PC-9 (cell line): ENCODE measurements at places on chromosomes 1 and 21. TPM values are rescaled to one million over a fixed set of nuclear protein-coding genes. Genes with fewer than 3 reads are reported as not detected.

Gene TNFRSF9
- total RNA-seq: 0.70 and 1.3 TPM in 2 replicates

Gene PROX1
- total RNA-seq: not detected in 2 replicates

Gene ETV3L
- not detected in 2 replicates for total RNA-seq

Gene FMO2
- total RNA-seq: not detected in 2 replicates

Gene OLFML2B
- total RNA-seq: 0.50 TPM in 1 of 2 replicates, not detected in the other

Gene ZBTB48
- total RNA-seq: 17.2 and 25.5 TPM in 2 replicates

Gene FMO5
- 1.1 and 1.3 TPM in 2 replicates for total RNA-seq

Gene S1PR1
- total RNA-seq: 0.15 and 0.68 TPM in 2 replicates

Gene HES2
- 2.1 and 4.2 TPM in 2 replicates for total RNA-seq

Gene NBPF26
- 28.2 and 28.4 TPM in 2 replicates for total RNA-seq

Gene FOXJ3
- total RNA-seq: 46.7 and 60.4 TPM in 2 replicates

Gene ROR1
- total RNA-seq: 16.0 and 19.0 TPM in 2 replicates

Gene HSD11B1
- not detected in 2 replicates for total RNA-seq

Gene HCRTR1
- not detected in 2 replicates for total RNA-seq

Gene RNF186
- total RNA-seq: not detected in 2 replicates

Gene CYP4Z1
- not detected in 2 replicates for total RNA-seq

Gene CXADR
- 12.7 and 21.7 TPM in 2 replicates for total RNA-seq

Gene EXTL1
- 0.13 and 0.63 TPM in 2 replicates for total RNA-seq

Gene TCHH
- total RNA-seq: 0.04 TPM in 1 of 2 replicates, not detected in the other

Gene TNFRSF1B
- total RNA-seq: 2.7 and 3.3 TPM in 2 replicates

Gene INSRR
- total RNA-seq: not detected in 2 replicates

Gene AADACL4
- total RNA-seq: not detected in 2 replicates

Gene TTC39A
- 7.3 and 10.4 TPM in 2 replicates for total RNA-seq

Gene UTP11
- 21.8 and 36.4 TPM in 2 replicates for total RNA-seq

Gene SH3BGR
- 3.3 and 4.5 TPM in 2 replicates for total RNA-seq

Gene TSTD1
- total RNA-seq: 51.4 and 70.8 TPM in 2 replicates

Gene PCP4
- not detected in 2 replicates for total RNA-seq

Gene DNAJC6
- total RNA-seq: 11.2 and 15.6 TPM in 2 replicates

Gene PTGS2
- 0.63 and 2.3 TPM in 2 replicates for total RNA-seq

Gene S100A11
- total RNA-seq: 578 and 868 TPM in 2 replicates

Gene AJAP1
- not detected in 2 replicates for total RNA-seq

Gene PRAMEF14
- not detected in 2 replicates for total RNA-seq

Gene SPATA45
- total RNA-seq: not detected in 2 replicates

Gene S100A16
- total RNA-seq: 226 and 276 TPM in 2 replicates

Gene TTC22
- total RNA-seq: 24.1 and 26.3 TPM in 2 replicates

Gene BSND
- 0.09 TPM in 1 of 2 replicates, not detected in the other for total RNA-seq

Gene LMOD1
- total RNA-seq: 0.53 and 0.74 TPM in 2 replicates
